ENCODE measurements at places on chromosomes 3 and 15.

GRCh38 chr3:29324180-29324651 is 43.3 kb downstream of the RBMS3 start:
- DNase-seq: no peak

- no peak for DNase-seq
These were observed 41.9 kb downstream of the ABHD2 start for GRCh38 chr15:89130201-89130600.

GRCh38 chr15:96409215-96410138 is 79.0 kb downstream of the NR2F2 start:
- DNase-seq: no peak

DNA sequence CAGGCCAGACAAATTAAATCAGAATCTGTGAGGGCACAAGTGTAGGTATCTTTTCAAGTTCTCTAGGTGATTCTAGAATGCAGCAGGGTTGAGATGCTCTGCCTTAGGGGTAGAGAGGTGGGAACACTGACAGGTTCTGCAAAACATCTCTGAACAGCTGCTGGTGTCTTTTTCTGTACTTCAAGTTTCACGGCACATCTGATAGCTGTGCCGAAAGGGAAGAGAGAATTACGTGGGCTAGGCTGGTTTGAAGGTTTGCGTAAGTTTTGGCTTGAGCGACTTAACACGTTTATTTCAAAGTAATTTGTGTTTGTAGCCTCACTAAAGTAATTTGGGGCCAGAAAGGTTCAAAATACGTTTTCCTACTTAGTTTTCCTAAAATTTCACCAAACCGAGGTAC is 22.5 kb downstream of the PXK start:
- DNase-seq: no peak

DNA sequence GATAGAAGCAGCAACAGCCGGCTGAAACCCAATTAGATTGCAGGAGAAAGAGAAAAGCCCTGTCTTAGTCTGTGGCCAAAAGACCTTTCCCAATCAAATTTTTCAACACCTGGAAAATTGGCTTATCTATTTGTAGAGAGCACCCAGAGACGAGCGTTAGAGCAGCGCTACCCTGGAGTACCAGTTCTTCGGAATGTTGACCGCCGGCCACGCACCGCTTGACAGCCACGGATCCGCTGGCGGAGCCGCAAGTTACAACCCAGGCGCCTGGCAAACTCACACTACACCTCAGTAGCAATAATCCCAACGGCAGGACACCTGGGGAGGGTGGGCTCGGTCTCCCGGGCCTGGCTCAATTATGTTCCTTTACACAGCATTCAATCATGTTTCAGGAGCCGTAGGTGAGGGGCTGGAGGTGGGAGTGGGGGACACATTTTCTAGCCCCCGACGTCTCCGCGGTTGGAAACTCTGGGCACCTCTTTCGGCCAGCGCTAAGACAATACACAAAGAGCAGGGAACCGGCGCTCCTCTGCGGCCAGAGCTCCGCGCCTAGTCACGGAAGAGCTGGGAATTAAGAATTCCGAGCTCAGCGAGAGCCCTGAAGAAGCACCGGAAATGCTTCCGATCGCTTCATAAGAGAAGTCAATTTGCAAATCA is 1.2 kb downstream of the MB21D2 start:
- no peak for DNase-seq

DNA sequence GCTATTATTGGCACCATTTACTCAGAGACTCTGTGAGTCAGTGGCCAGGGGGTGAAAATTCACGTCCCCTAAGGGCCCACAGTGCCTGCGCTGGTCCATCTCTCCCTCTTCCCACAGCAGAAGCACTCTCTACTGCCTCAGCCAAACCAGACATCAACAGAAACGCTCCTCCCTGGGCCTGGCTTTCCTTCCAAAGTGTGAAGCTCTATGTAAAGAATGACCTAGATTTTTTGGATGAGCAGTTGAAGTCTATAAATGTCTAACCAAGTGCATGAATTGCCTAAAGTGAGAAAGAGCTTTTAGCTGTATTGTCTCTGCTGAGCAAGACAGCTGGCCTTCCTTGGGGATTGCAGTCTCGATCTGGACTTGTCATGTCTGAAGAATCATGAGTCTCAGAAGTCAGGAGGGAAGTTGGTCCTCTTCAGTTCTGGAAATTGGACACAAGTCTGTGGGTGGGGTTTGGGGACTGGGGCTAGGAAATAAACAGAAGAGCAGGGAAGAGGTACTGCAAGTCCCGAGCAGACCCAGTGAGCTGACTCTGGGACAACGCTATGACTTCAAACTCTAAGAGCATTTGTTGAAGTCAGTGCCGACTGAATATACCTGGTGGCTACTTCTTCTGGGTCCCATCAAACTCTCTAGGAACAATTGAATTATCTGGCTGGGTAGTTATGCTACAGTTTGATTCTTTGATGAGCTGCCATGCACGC is 29.0 kb downstream of the RASGRP1 start:
- DNase-seq: no peak

- no peak for DNase-seq
These were observed 303.4 kb upstream of the ROPN1 start for GRCh38 chr3:124295362-124295761.

GRCh38 chr3:35709691-35710090 is 70.4 kb downstream of the ARPP21 start:
- DNase-seq: no peak

DNA sequence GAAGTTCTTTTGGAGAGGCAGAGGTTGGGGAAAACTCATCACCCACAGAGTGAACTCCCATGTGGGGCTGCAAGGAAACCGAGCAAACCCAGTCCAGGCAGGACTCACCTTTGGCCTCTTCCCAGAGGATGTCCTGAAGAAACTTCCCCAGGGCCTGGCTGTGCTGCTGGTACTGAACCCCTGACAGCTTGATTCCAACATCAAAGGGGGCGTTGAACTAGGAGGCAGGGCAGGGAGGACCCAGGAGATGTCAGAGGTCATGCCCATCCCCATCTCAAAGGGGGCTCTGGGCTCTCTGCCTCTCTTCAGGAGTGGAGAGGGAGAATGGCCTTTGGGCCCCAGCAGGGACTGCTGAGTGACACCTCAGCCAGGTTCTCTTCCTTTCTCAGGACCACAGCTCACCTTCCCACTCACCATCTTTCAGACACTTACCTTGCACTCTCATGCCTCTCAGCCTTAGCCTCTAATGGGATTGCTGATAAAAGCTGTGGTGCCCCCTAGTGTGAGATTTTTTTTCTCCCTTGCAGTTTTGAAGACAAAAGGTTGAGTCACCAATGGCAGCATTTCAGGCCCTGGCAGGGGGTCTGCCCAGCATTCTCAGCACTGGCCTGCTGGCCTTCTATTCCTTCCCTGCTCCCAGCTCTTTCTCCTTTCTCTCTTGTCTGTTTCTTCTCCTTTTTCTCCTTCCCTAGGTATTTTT is 6.0 kb downstream of the GHRL start:
- DNase-seq: no peak

DNA sequence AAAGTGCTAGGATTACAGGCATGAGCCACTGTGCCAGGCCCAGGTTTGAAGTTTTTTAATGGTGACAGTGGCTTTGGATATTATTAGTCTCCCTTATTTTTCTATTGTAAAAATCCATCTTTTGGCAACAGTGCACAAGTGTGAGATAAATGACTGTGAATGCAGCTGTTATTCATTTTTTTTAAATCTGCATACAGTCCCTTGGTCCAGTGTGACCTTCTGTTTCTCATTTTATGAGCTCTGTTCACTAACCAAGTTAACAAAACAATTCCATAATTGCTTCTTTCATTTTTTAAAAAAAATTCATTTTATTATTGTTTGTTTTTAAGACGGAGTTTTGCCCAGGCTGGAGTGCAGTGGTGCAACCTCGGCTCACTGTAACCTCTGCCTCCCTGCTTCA is 381.8 kb downstream of the NAALADL2 start:
- DNase-seq: no peak

GRCh38 chr3:141812084-141812483 is 48.9 kb downstream of the GRK7 start:
- DNase-seq: no peak

DNA sequence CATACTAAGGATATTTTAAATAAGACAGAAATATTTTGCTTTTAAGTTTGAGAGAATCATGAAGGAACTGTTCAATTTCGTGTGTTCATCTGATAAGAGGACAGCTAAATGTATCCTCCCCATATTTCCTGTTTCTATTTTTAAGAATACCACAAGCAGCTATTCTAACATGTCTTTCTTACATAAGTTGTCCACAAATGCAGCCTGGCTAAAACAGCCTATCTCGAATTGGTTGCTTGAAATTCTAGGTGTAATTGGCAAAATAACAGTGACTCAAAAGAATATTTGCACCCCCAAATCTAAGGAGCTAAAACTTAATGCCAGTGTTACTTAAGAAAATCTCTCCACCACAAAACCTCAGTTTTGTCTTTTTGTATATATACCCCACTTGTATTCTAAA is 35.0 kb downstream of the BTLA start:
- DNase-seq: no peak

DNA sequence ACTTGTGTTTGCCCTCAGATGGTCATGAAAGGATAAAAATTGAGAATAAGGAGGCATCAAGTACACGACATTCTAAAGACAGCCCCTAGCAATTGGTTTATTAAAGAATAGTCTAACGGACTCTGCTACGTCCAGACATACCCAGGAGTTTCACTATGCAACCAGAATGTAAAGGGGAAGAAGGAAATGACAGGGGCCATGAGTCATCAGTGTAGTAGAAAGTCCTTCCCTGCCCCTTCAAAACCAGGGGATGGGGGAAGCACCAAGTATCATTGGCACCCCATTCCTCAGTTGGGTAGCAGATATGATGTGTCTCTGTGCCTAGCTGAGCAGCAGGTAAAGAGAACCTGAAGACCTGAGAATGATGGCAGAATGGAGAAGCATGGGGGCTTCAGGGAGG is 367.4 kb downstream of the IL20RB start:
- DNase-seq: no peak

DNA sequence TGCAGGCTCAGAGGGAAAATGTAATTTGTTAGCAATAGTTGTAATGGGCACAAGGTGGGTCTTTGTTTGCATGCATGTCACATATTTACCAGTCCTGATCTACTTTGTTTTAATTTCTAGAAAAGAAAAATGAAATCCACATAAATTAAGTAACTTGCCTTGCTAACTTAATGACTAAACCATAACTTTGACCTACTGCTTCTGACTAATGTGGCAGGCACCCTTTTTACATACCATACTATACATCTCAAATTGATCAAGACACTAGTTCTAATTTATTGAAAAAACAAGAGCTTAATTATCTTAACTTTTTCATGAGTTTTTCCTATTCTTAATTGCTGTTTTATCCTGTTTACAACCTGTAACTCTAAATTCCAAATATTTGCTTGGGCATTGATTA is 93.2 kb downstream of the ATP11B start:
- no peak for DNase-seq

DNA sequence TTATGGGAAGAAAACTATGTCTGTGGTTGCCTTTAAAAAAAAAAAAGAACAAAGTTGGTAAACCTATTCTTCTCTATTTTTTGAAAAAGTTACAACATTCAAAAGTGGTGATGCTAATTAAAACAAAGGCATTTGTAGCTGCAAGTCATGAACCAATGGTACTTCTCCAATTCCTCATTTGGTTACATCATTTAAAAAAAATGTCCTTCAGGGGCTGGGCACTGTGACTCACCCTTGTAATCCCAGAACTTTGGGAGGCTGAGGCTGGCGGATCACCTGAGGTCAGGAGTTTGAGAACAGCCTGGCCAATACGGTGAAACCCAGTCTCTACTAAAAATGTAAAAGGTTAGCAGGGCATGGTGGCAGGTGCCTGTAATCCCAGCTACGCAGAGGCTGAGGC is 574.6 kb downstream of the VGLL3 start:
- DNase-seq: no peak

GRCh38 chr15:39936187-39936586 is 2.3 kb downstream of the EIF2AK4 start:
- no peak for DNase-seq

- DNase-seq: no peak
These were observed 619 bp upstream of the CMTM8 start for GRCh38 chr3:32237670-32238452.

- no peak for DNase-seq
These were observed 17.6 kb downstream of the FOXP1 start for GRCh38 chr3:71565976-71566375.

DNA sequence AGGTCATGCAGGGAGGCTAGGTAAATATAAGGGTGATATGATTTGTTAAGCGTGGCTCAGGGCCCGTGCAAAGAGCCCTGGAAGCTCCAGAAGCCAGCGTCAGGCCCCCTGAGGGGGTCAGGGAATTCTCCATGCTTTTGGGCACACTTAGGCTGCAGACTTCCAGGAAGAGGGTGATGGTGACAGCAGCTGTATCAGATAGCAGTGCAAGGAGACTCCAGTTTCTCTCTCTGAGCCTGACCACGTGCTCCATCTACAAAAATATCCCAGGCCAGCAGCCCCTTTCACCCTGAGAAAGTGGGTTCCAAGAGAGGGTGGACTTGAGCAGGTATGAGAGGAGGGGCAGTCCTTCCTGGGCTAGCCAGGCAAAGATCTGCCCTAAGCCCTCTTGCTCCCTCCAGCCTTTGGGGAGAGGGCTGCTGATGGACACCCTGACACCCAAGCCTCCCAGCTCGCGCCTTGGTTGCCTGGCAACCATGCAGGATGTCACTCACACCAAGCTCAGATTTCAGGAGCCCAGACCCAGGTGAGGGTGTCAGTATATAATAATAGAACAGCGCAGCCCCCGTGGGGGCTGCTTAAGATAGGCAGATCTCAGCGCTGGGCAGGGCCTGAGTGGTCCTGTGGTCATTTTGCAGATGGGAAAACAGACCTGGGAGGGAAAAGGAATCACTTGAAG is 35.8 kb downstream of the ATP2B2 start:
- no peak for DNase-seq

DNA sequence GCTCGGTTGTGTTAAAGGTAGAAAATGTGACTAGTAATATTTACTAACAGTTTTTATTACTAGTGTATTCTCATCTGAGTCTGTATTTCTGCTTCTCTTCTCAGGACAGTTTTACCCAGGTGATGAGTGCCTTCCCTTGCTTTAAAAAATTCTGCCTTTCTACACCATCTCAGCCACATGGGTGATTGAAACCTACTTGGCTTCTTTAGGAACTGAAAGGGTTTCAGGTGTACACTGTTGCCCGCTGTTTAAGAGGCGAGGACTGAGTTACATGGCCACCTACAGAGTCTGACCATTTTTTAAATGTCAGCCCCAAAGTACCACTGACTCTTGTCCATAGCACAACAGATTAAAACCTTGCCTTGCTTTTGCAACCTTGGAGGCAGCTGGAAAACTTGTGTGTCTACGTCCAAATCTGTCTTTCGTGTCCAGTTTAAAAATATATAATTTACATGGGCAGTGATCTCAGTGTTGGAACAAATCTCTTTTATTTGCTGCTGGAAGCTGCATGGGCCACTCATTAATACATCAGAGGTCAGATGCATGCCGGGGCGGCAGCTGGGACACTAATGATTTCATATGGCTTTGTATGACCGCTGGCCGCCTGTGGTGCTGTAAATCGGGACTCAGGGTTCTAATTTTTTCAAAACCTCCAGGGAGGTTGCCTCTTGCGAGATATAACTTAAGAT is 44.6 kb downstream of the TRIM71 start:
- no peak for DNase-seq

GRCh38 chr3:87498358-87499080 is 222.1 kb upstream of the POU1F1 start:
- DNase-seq: no peak

GRCh38 chr3:125055913-125056745 is at the start of gene HEG1:
Gene HEG1, minus strand, starts transcription at chr3:125055997. Its CDS starts 107 bp downstream, at chr3:125055890.
- peak; percentile 76 for DNase-seq

Measured in stimulated activated CD4-positive, alpha-beta T cell treated with anti-CD3 and anti-CD28 coated beads, Interleukin-12 subunit alpha, Interleukin-12 subunit beta, amount 100 ng/mL, for 4 hours (primary cell).